ENCODE measurements at places on chromosomes 1 and 21.
A peak's percentile ranks its signal among the peaks of the same experiment; 100 is the strongest.

DNA sequence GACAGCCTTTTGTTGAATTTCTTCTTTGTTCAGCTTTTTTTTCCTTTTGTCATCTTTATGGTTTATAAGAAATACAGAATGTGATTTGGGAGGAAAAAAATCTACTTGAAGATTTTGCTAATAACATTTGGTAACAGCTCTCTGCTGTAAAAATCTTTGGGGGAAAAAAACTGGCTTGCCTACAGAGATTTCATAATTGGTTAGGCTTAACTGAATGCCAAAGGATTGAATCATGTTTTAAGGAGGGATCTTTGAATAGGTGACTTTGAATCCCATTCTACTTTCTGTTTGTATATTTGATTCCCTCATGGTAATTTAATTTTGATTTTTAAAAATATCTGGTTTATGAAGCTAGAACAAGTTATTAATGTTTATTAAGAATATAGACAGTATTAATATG, 3.2 kb downstream of the BTF3L4 start:
- no peak for DNase-seq

GRCh38 chr1:16294219-16295212, 57.5 kb upstream of the CPLANE2 start:
- no peak for DNase-seq

DNA sequence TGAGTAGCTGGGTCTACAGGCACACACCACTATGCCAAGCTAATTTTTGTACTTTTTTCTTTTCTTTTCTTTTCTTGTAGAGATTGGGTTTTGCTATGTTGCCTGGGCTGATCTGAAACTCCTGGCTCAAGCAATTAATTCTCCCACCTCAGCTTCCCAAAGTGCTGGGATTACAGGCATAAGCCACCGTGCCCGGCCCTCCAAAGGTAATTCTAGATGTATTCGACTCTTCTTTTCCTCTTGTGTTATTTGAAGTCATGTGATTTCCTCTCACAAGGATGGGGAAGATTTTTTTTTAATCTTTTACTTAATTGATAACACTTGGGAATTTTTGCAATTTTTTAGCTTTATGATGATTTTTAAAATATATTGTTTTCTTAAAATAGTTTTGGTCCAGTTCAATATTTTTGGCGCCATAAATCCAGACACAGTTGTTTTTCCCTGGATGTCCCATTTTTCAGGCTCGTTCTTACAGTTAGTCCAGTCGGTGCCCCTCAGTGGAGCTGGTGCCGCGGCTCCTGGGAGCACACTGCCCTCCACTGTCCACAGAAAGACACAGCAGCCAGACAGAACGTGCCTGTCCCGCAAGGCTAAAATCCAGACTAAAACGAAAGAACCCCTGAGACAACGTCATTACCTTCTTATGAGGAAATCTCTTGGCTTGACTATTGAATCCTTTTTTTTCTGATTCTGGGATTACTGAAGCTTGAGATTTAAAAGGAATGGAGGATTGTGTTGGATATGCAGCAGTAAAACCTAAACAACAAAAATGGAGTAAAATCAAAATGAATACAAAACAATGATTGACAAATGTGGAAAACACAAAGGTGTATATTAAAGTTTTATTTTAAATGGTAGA, 22.4 kb downstream of the STPG1 start:
- DNase-seq = peak; percentile 44

GRCh38 chr1:154833841-154834240, 36.2 kb downstream of the KCNN3 start:
- no peak for DNase-seq

DNA sequence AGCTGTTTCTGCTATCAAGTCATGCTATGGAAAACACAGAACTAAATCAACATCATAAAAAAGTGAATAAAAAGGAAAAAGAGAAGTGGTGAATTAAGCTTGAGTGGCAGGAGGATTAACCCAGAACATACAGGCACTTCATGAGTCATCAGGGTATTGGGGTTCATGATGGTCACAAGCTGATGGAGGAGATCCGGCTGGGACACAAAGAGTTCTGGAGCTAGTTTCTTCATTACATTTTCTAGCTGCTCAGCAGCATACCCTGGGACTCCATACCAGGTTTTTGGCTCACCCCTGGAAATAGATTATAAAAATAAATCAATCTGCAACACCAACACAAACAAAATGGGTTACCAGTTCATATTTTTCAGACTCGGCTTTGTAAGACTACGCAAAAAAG, 42.5 kb upstream of the SYT2 start:
- no peak for DNase-seq

DNA sequence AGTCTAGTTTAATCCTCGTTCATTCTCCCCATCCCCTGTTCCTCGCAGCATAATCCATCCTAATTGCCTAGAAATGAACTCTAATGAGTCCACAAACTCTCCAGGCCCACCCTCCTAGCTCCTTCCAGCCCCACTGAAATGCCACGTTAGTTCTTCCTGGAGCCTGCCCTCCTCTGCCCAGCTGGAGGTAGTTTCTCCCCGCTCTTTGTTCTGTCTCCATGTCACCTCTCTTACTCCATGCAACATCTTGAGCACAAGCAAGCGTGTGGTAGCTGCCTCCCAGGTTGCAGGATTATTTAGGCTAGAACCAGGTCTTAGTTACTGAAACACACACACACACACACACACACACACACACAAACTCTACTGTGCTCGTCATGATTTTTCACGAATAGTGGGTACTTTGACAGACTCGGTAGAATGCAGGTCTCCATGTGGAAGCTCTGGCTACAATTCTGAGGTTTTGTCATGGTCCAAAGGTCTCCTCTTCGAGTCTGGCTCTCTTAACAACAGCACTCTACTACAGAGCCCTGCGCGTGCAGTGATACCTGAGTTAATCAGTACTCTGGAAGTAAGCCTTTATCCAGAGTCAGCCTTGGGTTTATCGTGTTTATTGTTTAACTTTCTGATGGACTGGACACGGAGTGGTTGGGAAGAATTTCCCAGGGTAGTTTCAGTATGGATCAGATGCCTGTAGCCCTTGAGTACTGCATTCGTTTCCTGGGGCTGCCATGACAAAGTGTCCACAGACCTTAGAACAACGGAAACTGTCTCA, 27.5 kb downstream of the HUNK start:
- no peak for DNase-seq

- no peak for DNase-seq
These were observed 176.1 kb downstream of the SLC45A1 start for GRCh38 chr1:8493916-8494540.

- no peak for DNase-seq
These were observed 63.2 kb downstream of the CASQ2 start for GRCh38 chr1:115705085-115705951.

DNA sequence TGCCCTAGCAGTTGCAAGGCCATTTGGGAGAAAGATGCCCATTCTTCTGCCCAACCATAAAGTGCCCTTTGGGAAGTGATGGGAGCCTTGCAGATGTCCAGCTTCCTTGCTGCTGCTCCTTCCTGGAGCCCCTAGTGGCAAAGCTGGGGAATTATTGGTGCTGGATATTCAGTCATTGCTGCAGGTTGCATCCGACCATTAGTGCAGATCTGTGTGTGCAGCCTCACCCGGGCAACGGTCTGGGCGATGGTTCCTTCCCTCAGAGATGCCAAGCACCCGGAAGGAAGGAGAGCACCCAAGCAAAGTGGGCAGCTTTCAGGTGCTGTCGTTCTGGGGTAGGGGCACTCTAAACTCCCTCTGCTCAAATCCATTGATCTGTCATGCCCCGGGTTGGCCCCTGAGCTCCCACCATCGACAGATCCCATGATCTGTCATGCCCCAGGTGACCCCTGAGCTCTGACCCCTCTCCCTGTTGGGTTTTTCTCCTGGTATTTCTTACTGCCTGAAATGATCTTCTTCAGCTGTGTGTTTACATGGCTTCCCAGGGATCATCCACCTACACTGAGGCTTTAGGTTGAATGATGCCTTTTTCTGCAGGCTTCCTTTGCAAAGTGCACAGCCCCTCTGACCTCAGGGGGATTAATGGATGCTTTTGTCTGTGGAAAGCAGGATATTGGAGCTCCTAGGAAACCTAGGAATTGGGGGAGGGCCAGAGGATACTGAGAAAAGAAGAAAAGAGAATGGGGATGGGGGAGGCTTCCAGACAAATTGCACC, 467.5 kb downstream of the PTPRU start:
- no peak for DNase-seq

DNA sequence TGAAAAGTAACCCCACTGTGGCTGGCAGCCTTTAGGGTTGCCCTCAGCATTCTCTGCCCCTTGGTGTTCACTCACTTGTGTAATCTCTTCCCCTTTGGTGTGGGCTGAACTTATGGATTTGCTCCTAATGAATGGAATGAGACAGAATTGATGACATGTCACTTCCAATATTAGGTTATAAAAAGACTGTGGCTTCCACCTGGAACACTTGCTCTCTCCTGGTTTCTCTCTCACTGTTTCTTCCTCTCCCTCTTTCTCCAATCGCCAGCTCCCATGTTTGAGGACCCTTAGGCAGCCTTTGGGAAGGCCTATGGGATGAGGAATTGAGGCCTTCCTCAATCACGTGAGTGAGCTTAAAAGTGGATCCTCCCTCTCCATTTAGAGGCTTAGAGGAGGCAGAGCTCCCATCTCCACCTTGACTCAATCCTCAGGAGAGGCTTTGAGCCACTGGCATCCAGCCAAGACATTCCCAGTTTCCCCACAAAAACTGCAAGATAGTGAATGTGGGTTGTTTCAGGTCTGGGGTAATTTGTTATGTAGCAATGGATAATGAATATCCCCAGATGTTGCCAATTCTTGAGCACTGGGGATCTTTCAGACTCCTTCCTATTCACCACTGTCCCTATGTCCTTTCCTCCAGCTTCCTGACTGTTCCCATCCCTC, 95.5 kb upstream of the CD34 start:
- no peak for DNase-seq

GRCh38 chr1:40703316-40703715, 11.8 kb downstream of the NFYC start:
- no peak for DNase-seq

GRCh38 chr1:161688946-161689345, 18.1 kb upstream of the FCRLA start:
- DNase-seq = no peak

- DNase-seq = no peak
These were observed 3.7 kb downstream of the FBXO42 start for GRCh38 chr1:16348414-16349182.

- DNase-seq = no peak
These were observed 72.1 kb upstream of the CNTN2 start for GRCh38 chr1:204970937-204971336.

GRCh38 chr1:173864179-173864867, 3.5 kb downstream of the GAS5 start:
- DNase-seq = no peak

DNA sequence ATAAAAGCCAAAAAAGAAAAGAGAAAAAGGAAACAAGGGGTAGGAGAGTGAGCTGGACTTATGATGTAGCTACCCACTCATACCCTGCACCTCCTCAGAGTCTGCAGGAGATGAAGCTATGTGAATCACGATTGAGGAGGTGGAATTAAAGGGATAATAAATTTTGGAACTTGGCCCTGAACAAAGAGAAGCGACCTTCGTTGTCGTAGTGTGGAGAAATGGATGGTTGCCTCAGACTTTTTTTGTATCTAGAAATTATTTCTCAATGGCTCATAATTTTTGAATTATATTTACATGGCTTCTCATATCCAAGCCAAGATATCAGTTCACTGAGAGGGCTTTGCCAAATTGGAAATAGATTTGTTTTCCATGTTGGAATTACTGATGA, 37.8 kb upstream of the SIPA1L2 start:
- no peak for DNase-seq

DNA sequence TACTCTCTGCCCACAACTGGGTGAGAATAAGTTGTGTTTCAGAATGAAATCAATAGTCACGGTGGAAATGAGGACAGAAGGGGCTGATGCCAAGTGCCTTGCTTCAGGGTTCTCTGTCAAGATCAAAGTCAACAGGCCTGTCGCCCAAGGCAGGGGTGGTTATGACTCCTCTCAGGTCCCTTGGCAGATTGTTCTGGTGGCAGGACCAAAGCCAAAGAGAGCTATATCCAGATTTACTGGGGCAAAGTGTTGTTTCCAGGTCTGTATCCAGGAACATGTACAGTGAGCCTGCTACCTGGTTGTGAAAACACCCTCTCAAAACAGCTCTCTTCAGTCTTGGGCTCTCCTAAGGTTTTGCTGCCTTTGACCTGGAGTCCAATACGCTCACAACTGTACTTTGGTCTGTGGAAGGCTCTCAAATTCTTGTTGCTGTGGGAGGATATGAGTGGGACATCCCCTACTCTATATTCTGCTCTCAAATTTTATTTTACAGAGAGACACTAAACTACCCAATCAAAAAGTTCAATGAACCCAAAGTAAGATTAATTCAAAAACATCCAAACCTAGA, 175.1 kb upstream of the ETV3 start:
- no peak for DNase-seq

DNA sequence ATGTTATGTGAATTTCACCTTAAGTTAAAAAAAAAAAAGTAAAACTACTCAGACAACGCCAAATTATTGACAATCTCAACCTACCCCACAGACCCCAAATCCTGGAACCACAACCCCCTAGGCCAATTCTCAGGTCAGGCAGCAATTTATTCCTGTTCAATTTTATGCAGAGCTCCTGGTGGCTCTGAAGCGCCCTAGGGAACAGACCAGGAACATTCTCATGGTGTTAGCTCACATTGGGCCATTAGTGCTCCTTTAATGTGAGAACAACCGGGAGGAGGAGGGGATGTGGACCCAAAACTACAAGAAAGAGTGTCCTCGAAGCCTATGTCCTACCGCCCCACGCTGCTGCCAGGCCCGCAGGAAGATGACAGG, 403 bp upstream of the PSEN2 start:
- DNase-seq = no peak

DNA sequence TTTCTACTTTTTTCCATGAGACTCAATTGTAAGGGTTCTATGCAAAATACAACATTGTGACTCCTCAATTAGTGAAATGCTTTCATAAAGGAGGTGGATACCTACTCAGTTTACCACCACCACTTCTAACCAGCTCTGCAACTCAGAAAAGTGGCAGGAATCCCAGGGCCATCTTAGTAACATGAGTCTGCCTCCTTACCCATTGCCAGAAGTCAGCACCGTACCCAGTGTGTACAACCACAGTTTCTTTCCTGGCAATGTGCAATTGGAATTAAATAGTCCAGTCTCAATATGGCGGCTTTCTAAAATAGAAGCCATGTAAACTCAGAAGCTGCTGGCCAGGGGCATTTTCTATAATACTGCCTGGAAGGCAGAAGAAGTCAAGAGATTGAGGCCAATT, 32.1 kb downstream of the TESK2 start:
- no peak for DNase-seq

DNA sequence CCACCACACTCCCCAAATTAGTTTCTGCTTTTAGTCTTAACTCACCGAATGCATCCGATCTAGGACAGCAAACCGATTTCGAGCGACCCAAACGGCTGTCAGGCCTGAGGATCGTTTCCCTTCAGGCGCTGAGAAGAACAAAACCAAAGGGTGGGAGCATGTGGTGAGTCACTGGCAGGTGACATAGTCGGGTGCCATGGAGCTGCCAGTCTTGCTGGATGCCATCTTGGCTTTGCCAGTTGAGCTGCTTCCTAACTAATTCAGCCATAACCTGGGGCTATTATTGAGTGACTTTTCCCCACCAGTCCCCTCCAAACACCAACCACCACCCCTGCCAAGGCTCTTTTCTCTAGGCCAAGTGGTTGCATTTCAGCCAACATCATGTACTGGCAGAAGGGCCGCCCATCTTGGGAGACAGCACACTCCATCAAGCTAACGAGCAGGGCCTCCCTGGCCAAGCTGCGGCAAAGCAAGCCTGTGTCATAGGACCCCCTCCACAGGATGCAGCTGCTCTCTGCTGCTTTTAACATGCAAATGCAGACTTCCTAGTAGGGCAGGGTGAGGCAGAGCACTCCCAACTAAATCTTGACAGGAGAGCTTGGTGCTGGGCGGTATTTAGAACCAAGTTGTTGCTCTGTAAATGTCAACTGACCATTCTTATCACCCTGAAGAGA, 22.3 kb upstream of the PEX19 start:
- no peak for DNase-seq
